ENCODE measurements at places on chromosomes 4 and X.

DNA sequence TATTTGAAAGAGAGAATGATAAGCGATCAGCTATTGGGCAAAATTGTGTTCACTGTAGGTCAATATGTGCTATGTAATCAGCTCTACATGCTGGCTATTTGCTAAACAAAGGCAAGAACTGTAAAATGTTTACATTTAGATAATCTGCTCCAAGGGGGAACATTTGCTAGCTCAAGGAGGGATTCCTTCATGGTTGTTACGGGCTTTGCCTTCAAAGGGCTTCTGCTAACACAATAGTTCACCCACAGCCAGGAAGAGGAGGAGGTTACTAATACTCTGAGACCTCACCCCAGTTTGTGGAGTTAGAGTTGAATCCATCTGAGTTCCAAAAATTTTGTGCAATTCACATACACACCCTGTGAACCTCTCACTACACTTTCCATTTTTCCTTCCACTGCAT lies 107.6 kb upstream of the BMP3 start:
- no peak for DNase-seq

DNA sequence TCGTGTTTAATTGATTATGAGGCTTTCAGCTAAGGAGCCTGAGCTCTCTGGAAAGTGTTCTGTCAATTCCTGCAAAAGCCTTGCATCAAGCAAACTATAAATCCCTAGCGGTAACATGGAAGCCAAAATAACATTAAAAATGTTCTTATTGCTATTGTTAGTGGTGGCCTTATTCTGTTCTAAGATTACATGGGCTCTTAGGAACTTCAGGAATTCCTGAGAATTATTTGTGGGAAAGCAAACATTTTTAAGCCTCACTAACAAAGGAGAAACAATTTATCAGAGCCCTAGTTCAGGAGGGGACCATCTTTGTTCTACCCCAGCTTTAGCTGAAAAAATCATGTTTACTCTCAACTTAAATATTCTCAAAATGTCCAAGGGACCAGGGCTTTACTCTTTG lies 119.6 kb downstream of the PAPSS1 start:
- DNase-seq, result no peak

DNA sequence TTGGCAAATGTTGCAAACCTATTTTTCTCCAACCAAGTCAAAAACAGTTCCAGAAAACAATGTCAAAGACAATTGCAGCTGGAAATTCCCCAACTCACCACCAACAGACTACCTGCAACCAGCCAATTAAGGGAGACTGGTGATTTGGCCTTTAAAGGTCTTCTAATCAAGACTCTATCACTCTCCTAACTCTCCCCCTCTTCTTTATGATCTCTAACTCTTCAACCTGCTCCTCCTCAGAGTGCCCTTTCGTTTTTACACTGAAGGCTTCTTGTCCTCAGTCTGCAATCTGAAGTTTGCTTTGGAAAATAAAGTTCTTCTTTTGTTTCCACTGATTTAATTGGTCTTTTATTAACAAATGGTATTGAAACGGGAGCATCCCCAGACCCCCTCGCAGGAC lies 203.9 kb downstream of the TECRL start:
- no peak for DNase-seq

GRCh38 chr4:99640676-99641075 lies 17.0 kb downstream of the C4orf54 start:
- no peak for DNase-seq

DNA sequence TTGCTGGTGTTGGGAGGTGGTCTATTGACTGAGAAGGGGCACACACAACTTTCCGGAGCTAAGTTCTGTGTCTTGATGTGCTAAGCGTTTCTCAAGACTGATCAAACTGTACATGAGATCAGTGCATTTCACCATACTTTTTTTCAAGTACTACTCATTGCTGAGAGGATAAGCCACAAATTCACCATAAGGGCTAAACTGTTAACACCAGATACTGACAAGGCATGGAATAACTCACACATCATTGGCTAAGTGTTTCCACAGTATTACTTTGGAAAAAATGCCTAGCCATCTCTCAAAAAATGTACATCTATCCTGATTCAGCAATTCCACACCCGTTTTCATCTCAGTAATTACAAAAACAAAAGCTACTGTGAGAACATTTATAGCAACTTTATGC lies 13.0 kb downstream of the RBMX start:
- no peak for DNase-seq

DNA sequence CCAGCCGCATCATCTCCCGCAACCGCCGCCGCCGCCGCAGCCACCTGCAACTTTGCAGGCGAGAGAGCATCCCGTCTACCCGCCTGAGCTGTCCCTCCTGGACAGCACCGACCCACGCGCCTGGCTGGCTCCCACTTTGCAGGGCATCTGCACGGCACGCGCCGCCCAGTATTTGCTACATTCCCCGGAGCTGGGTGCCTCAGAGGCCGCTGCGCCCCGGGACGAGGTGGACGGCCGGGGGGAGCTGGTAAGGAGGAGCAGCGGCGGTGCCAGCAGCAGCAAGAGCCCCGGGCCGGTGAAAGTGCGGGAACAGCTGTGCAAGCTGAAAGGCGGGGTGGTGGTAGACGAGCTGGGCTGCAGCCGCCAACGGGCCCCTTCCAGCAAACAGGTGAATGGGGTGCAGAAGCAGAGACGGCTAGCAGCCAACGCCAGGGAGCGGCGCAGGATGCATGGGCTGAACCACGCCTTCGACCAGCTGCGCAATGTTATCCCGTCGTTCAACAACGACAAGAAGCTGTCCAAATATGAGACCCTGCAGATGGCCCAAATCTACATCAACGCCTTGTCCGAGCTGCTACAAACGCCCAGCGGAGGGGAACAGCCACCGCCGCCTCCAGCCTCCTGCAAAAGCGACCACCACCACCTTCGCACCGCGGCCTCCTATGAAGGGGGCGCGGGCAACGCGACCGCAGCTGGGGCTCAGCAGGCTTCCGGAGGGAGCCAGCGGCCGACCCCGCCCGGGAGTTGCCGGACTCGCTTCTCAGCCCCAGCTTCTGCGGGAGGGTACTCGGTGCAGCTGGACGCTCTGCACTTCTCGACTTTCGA lies 654 bp downstream of the ATOH1 start:
- DNase-seq, result no peak

DNA sequence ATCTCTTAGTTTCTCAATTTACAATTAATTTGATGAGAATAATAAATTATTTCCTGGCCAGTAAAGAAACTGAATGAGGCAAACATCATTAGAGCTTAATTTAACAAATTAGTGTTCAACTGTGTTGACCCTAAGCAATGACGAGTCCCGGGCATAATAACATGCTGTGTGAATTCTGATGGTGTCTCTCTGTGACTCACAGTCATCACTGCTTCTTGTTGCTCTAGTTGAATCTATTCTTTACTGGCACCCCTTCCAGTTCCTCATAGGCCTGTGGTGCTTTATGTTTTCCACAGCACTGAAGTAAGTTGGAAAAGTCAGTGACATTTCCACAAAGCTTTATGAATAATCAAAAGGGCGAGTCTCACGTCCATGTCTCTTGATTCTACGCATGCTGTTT lies 57.7 kb upstream of the SLC7A11 start:
- DNase-seq, result no peak

DNA sequence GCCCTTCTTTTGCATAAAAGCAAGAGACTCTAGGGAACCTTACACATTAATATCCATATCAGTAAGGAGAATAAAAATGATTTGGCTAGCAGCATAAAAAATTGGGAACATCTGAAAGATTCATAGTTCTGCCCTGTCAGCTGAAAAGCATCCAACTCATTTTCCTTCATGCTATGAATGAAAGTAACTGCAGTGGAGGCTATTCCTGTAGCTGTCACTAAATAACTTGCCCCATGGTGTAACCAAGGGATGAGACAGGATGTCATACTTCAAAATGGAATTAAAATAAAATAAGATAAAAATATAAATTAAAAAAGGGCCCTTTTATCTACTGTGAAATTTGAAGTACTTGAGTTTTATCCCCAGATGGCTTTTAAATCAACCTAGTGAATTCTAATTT lies 878.8 kb downstream of the C4orf33 start:
- DNase-seq, result no peak

DNA sequence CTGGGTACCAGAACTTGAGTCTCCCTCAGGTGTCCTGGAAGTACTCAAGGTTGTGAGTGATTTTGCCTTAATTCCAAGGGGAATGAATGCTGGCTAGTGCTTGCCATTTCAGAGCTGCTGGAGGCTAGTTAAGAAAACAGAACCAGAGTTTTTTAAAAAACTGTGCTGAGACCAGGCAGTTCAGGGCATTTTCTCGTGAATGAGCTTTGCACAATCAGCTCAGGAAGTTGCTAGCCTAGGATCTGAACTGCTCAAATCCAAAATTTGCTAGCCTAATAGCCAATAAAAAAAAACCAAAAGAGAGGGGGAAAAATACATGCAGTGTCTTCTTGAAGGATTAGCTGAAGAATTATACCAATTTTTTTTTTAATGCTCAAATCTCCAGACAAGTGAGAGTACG lies 292.7 kb downstream of the FBXW7 start:
- no peak for DNase-seq

DNA sequence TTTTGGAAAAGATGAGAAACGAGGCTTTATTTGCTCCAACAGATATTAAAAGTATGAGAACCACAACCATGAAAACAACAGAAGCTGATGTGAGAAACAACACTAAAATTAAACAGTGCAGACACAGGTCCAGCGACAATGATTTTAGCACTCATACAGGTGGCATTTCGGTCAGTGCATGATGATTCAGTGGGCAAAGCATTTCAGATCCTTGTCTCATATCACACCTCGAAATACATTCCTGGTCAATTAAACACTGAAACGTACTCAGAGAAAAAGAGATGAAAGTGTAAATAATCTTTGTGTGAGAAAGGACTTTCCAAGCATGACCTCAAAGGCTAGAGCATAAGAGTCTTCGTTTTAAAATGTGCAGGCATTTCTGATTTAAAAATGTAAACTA lies 85.2 kb downstream of the ACOX3 start:
- no peak for DNase-seq

DNA sequence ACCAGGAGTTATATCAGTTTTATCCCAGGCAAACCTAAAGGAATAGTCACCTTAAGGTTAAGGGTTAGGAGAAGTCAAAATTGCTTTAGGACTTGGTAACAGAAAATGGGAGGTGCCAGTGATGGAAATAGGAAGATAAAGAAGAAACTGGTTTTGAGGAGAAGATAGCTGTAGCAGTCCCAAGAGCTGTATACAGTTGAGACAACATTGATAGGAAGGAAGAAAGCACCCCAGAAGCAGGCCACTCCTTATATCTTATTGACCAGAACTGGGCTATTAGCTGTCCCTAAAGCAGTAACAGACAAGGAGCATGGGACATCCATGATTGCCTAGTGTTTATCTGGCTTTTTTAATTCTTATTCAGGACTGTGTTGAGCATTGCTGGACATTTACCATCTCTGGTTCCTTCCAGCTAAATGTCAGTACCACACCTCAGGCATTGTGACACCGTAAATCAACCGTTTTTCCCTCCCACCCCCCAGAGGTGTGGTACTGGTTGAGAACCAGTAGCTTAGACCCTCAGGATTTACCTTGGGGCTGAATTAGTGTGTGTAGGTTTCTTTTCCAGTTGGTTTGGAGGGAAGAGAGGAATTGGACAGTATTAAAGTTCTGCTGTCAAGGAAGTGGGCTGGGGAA lies 2.0 kb upstream of the PGRMC2 start:
- DNase-seq, result no peak
